Spinal cord (tissue), 10 donors: ENCODE measurements at places on chromosomes 3 and 15.
A peak's percentile ranks its signal among the peaks of the same experiment; 100 is the strongest.

DNA sequence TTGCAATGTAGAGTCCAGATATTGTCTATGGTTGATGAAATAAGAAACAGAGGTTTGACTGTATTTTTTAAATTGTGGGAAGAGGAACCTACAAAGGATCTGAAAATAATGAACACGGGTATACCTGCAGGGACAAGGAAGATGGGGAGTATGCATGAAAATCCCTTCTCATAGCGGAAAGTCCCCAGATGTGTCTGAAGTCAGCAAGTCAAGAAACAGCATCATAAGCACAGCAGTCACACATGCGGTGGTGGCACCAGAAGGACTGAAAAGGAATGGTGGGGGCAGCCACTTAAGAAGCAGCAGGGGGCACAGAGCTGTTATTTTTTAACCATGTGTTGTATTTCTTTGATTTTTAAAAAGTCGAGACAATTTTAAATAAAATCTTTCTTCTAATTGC is 4.7 kb downstream of the MRPS11 start:
- no peak for DNase-seq

- DNase-seq = no peak
Measured at GRCh38 chr3:130506031-130506430, 10.9 kb upstream of the COL6A6 start.

- no peak for DNase-seq
Measured at GRCh38 chr15:47041301-47041700, 676.0 kb upstream of the SEMA6D start.

- DNase-seq = no peak
Measured at GRCh38 chr15:45594835-45595530, 7.8 kb downstream of the BLOC1S6 start.

GRCh38 chr15:84773716-84774115 is 25.3 kb downstream of the ZNF592 start:
- DNase-seq = no peak

DNA sequence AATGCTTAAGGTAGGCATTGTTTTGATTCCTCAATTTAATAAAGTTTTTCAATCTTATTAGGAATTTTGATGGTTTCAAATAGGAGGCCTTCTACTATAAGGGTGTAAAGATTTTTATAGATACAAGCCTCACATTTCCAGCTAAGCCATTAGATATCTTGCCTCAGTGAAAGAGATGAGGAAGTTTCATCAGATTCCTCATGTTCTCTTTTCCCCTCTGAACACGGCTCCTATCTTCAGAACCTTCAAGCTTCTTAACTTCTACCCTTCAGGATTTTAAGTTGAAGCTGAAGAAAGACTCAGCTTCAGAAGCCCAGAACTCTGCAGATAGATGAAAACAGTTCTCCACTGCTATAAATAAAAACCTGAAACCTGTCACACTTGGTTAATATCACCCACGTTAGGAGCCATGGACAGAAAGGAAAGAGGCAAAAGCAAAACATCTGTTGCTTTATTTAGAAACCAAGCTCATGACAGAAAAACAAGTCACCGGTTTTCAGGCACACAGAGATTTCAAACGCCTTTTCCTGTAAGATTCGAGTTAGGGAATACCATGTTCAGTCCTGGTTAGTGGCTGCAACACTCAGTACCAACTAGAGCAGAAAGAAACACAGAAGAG is 82.2 kb upstream of the GOLGA8B start:
- DNase-seq = no peak

GRCh38 chr3:29540544-29540943 is 259.7 kb downstream of the RBMS3 start:
- no peak for DNase-seq

DNA sequence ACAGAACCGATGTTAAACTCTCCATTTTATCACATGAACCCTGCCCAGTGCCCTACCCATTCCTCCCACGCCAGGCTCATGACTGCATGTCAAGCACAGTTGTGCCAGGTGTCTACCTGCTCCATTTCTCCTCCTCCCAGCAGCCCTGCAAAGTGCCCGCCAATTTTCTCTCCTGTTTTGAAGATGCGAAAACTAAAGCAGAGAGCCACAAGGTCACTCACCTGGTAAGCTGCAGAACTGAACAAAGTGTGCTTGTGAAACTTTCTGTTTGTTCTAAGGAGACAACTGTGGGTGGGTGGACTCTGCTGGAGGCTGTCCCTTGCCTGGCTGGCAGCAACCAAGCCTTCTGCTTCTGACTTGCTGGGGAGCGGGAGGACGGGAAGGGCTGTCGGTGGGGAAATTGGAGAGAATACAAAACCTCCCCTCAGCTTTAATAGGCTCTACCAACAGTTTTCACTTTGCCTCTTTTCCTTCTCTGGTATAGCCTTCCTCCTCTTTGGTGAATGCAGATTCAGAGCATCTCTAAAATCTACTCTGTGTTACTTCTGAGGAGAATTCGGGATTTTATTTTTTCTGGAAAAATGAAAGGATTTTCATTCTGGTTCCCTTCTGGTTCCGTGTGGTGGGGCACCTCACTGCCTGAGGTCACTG is 23.0 kb downstream of the LIMD1 start:
- no peak for DNase-seq

GRCh38 chr3:140014831-140015495 is 80.0 kb downstream of the CLSTN2 start:
- DNase-seq = no peak

DNA sequence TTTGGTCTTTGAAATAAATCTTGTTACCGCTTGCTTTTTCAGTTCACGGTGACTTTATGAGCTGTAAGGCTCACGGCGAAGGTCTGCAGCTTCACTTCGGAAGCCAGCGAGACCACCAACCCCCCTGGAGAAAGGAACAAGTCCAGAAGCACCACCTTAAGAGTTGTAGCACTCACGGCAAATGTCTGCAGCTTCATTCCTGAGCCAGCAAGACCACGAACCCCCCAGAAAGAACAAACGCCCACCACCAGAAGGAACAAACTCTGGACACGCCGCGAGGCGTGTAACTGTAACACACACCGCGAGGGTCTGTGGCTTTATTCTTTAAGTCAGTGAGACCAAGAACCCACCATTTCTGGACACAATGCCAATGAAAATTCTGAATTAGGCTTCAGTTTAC is 28.8 kb downstream of the GOLGA6A start:
- no peak for DNase-seq

DNA sequence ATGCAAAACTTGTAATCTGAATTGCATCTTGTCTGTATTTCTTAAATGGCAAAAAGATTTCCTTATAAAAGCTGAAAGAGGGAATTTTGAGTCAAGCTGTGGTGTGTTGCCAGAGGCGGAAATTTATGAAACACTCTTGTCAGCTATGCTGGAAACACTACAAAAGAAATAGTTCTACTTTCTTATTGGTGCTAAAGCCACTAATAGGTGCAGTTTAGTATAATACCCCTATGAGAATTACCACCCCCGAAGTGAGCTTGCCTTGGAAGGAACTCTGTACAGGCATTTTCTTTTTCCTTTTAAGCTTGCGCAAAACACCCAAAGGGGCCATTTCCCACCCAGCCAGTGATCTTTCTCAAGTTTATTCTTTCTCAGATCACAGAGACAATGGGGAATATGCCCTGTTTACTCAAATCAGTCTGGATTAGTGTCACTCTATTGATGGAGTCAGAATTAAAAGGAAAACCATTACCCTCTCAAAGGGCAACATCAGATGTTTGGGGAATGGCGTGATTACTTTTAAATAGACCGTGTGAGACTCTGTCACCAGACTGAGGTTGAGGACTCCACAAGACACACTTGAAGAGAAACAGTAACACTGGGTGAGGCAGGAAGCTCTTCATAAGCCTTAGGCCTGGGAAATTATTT is 166.0 kb downstream of the TP63 start:
- no peak for DNase-seq

DNA sequence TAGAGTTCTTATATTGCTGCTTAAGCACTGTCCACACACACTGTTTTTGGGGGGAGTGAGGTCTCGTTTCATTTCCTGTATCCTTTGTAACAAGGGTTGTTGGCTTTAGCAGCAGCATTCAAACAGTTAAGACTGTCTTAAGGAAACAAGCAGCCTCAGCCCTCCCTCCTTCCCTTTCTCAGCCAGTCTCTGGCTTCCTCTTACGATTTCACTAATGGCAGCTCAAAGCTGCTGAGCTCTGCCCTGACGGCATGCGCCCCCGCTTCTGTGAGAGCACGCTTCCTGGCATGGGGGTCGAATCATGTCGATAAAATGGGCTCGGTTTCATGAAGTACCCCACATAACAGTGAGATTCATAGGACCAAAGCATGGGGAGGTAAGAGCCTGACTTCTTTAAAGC is 105.0 kb downstream of the KLHL25 start:
- peak; percentile 63 for DNase-seq

- no peak for DNase-seq
Measured at GRCh38 chr15:55108448-55108847, 88.3 kb downstream of the RSL24D1 start.

GRCh38 chr3:19264424-19264823 is 116.1 kb downstream of the KCNH8 start:
- DNase-seq = no peak

- DNase-seq = no peak
Measured at GRCh38 chr3:127410137-127410488, 122.3 kb upstream of the PRR20G start.

- DNase-seq = no peak
Measured at GRCh38 chr3:118380576-118380975, 654.1 kb downstream of the IGSF11 start.

GRCh38 chr3:134516905-134517304 is 31.0 kb downstream of the CEP63 start:
- no peak for DNase-seq

GRCh38 chr3:48038971-48039481 is 22.8 kb upstream of the MAP4 start:
- peak; percentile 18 for DNase-seq

- no peak for DNase-seq
Measured at GRCh38 chr3:101166150-101166549, 154.2 kb downstream of the IMPG2 start.

- no peak for DNase-seq
Measured at GRCh38 chr3:97070302-97070701, 255.9 kb downstream of the EPHA6 start.

DNA sequence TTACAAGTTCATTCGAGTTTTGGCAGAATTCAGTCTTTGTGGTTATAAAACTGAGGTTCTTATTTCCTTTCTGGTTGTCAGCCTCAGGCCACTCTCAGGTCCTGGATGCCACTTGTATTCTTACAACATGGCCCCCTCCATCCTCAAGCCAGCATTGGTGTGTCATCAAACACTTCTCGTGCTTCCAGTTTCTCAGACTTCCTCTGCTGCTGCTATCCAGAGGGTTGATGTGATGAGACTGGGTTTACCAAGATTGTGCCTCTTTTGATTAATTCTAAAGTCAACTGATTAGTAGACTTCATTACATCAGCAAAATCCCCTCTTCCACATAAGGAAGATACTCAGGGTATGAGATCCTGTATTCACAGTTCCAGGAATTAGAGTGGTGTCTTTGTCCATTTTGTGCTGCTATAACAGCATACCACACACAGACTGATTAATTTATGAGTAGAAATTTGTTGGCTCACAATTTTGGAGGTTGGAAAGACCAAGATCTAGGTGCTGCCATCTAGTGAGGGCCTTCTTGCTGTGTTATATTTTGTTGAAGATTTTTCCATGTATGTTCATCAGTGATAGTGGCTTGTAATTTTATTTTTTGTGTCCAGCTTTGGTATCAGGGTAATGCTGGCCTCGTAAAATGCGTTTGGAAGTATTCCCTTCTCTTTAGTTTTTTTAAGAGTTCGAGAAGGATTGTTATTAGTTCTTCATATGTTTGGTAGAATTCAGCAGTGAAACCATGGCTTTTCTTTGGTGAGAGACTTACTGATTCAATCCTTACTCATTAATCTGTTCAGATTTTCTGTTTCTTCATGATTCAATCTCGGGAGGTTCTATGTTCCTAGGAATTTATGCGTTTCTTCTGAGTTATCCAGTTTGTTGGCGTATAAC is 11.1 kb downstream of the LRCH3 start:
- DNase-seq = no peak

DNA sequence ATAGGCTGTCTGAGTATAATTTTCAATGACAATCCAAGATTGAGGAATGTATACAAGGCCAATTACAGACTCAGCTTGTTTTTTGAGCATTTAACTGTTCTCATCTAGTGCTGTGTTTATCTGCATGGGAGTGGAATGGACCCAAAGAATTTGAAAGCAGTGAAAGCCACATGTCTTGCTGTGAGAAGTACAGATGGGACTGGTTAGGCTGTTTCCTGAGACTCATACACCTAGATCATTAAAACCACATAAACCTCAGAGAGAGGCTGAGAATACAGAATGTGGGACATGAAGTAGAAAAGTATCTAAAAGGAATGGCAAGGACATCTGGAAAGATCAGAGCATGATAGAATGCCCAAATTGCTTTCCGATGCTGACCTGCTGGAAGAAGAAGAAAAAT is 224.6 kb downstream of the NLGN1 start:
- DNase-seq = peak; percentile 5

- no peak for DNase-seq
Measured at GRCh38 chr3:101138817-101139216, 145.6 kb upstream of the ABI3BP start.

DNA sequence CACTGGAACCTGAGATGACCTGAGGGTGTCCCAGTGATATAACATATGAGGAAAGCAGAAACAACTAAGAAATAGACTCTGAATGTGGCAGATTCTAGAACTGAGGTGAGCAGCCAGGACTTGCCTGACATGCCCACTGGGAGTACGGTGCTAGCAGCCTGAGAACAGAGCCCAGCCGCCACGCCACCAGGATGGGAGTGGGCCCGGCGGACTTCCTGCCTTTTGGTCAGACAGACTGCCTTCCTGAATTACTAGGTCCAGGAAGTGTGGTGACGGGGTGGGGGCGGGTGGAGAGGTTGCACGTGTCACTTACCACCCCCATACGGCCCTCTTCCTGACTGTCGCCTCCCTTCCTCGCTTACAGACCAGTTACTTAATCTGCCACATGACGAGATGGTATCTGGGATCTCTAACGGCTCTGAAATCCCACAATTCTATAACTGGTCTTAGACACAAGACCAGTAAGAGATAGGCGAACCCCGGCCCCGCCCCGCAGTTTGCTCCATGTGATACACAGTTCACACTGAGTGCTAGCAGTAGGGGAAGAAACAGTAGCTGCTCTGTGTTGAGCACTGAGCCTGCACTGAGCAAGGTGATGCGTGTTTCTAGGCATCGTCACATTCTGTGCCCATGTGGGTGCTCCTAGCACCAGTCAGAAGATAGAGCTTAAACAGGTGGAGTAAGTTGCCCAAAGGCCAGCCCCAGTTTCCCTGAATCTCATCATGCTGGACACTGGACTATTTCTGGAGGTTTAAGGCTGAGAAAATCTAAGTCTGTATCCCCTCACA is 95.7 kb downstream of the CPN2 start:
- DNase-seq = no peak

GRCh38 chr3:13274125-13274524 is 146.0 kb downstream of the NUP210 start:
- no peak for DNase-seq

DNA sequence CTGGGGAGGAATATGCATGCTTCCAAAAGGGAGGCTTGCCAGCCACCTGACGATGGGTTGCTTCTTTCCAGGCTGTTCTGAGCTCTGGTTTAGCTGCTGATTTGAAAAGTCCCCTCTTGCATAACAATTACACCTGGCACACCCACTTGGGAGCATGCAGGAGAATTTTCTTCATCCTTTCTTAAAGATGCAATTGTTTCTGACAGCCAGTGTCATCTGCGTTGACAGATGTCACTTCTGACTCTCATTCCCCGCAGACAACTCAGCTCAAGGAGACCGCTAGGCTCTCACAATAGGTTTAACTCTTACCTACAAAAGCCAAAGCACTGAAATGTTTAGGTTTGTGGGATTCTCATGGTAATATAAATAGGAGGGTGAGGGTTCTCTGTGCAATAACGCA is 185.6 kb upstream of the SYNPR start:
- DNase-seq = no peak

- DNase-seq = no peak
Measured at GRCh38 chr3:136535906-136536305, 216.3 kb downstream of the STAG1 start.

- DNase-seq = no peak
Measured at GRCh38 chr3:117871934-117872333, 1162.4 kb downstream of the TUSC7 start.
